Stimulated activated CD4-positive, alpha-beta T cell treated with anti-CD3 and anti-CD28 coated beads, Interleukin-2, amount 100 ng/mL, for 4 hours (primary cell): ENCODE measurements at places on chromosomes 11 and 22.

- no peak for DNase-seq
These were observed 50.3 kb downstream of the ARRB1 start for GRCh38 chr11:75301131-75301530.

- DNase-seq = no peak
These were observed 104.4 kb downstream of the FANCF start for GRCh38 chr11:22521226-22521625.

- no peak for DNase-seq
These were observed 55.7 kb downstream of the RTL6 start for GRCh38 chr22:44442186-44442815.

DNA sequence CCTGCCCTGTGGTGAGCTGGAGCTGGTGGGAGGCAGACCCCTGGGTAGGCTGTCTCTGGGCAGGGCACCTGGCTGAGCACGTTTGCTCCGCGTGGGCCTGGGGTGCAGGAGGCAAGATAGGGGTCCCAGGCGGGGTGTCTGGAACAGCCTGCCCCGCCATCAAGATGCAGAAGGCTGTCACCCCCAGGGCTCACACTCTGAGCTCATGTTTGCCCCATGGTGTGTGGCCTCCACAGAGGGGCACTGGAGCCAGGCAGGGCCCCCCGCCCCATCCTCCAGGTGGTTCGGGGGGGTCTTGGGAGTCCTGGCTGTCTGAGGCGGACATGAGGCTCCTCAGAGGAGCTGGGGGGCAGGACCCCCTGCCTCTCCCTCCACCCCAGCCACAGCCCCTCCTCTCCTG, 28.9 kb upstream of the CARS1 start:
- DNase-seq = no peak

DNA sequence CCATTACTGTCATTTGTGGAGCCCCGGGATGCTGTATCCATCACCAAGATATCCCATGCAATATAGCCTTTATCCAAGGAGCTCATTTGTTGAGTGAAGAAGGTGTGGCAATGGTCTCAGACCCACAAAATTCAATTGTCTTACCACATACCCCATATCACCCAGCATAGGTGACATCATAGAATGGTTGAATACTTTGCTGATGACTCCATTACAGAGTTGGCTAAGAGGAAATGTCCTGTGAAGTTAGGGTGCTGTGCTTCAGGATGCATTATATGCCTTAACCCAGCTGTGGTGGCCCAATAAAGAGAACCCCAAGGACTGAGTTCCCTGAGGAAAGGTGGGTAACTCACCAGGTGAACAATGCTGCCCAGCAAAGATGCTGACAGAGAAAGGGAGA, 113.7 kb downstream of the EFCAB6 start:
- no peak for DNase-seq

GRCh38 chr22:16654882-16655281, 62.3 kb upstream of the CCT8L2 start:
- no peak for DNase-seq

DNA sequence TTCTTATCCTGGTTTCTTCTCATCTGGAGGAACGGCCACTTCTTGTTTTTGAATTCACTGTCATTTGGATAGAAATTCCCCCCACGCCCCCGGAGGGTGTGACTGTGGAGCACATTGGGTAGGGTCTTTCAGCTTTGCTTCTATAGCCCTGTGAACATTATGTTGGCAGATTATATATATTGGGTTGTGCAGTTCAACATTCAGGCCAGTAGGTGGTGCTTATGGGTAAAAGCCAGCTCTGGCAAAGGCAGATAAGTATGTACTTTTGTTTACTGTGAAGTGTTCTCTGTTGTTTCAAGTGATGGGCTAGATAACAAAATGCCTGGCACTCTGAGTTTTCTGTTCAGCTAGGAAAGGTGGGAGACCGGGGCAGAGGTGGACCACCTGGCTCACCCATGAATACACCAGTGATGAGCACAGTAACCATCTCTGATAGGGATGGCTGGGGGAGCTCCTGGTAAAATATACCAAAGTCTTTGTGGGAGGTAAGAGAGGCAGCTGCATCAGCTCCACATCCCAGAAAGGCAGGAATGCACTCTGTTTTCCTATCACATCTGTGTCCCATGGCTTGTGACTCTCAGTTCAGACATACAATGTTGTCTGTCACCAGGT, 1348.2 kb upstream of the RAG2 start:
- no peak for DNase-seq

DNA sequence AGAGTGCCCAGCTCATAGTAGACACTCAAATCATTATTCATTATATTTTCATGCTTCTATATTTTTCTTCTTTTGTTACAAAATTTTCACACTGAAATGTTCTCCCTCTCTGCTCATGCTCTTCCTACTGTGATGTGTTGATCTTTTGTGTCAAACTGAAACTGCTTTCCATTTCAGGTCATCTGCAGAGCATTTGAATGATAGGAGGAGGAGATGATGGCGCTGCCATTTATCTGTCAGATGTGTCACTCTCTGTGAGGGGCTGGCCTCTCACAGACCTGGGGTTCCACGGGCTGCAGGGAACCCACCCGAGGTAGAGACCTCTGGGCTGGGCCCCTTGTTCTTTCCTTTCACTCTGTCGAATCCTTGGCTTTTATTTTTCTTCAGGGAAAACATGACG, 41.1 kb downstream of the OR10A6 start:
- no peak for DNase-seq

- DNase-seq = no peak
These were observed 1.6 kb downstream of the DEAF1 start for GRCh38 chr11:693415-693831.

DNA sequence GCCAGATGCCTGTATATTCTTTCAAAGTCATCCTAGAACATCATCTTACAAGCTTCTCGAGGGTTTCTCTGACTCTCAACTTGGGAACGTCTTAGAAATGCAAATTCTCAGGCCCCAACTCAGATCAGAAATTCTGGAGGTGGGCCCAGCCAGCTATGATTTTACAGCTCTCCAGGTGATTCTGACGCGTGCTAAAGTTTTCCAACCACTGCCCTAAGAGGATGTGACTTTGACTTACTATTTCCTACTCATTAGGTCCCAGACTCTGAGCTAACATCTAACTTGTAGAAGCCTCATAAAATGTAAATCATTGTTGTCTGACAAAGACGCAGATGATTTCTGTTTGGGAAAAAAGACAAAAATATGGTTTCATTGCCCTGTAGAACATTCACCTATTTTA, 61.1 kb downstream of the IRAG1 start:
- no peak for DNase-seq

DNA sequence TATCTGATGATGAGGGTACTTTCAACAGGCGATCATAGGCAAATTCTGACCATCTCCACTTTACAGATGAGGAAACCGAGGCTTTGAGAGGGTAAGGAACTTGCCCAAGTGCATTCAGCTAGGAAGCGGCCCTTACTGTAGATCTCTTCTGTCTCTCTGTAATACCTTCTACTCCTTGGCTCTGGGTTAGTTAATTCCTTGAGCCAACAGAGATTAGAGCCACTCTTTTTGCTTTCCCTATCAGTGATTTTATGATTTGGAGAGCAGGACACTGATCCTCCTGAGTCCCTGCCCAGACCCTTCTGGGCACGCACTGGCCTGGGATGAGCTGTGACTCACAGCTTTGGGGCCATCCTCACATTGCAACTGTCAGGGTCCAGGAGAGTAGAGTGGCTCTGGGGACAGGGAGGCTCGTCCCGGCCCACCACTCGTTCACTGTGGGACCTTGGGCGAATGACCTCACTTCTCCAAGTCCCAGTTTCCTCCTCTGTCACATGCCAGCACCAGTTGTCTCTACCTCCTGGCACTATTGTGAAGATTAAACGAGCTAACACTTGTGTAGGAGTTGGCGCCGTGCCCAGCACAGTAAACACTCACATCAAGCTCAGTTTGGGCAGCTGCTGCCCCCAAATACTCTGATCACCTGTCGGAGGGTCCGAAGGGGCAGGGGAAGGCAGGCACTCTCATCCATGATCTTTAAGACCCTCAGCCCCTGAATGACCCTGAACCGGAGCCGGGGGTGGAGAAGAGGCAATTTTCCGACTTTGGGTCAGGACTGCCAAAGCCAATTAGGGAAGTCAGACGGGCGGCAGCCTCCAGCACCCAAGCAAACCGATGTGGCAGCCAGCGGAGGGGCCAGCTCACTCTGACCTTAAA, 235.0 kb downstream of the MIAT start:
- no peak for DNase-seq

DNA sequence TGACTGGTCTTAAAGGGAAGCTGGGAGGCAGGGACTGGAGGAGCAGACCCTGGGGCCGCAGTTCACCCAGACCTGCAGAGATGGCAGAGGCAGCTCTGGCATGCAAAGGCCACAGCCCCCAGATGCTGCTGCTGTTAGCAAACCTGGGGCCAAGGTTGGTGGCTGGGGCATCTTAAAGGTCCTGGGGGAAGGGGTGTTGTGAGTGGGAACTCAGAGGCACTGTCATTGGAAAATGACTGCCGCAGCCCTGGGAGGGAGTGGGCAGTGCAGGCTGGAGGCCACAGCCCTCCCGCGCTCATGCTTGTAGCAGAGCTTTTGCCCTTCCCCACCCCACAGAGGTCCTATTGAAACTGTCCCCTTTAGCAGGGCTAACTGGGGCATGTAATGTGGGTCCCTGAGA, 111.8 kb downstream of the CTTN start:
- DNase-seq = no peak

DNA sequence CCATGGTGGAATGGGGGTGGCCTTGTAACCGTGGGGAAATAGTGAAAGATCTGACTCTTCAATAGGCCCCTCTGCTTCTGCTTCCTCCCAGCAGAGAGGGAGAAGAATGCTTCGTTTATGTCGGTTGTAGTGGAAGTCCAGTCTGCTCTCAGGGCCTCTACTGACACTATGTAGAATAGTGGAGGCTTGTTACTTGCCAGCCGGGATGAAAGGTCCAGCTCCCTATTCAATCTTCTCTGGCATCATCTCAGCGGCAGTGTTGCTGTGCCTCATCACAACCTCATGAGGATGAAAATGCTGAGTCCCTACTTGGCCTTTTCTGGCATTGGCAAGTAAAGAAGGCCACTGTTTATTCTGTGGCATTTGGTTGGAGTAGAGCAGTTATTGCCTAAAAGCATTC, 820.9 kb upstream of the TENM4 start:
- no peak for DNase-seq

GRCh38 chr11:71209181-71209580, 43.2 kb downstream of the SHANK2 start:
- no peak for DNase-seq

GRCh38 chr11:113554526-113554925, 79.3 kb upstream of the DRD2 start:
- no peak for DNase-seq

- no peak for DNase-seq
These were observed 9.0 kb upstream of the RAG1 start for GRCh38 chr11:36558571-36559413.

DNA sequence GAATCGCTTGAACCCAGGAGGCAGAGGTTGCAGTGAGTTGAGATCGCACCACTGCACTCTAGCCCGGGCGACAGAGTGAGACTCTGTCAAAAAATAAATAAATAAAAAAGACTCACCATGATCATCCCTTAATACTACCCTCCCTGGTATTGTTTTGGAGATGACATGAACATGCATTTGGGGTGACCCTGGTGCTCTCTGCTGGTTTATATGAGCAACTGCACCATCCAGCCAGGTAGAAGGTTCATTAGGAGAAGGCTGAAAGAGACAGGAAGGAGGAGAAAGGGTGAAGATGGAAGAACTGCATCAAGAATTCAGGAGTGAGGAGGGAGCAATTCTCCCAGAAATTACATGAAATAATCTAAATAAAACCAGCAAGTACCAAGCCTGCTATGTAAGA, 37.8 kb downstream of the SLC5A1 start:
- DNase-seq = no peak

DNA sequence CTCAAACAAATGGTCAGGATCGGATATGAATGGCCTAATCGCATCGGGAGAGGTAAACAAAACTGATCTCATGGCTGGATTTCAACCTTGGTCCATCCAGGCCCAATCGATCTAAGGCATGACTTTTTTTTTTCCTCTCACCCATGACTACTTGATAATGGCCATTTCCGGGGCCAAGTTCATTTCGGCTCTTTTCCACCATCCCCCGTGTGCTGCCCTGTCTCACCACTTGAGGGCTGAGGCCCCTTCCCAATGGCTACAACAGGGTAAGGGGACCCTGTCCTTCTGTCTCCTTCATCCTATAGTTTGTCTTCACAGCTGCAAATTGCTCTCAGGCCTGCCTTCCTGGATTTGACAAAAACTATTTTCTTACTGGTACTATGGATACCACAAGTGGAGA, 26.7 kb downstream of the GRAP2 start:
- DNase-seq = no peak

- no peak for DNase-seq
These were observed 43.9 kb downstream of the PDE2A start for GRCh38 chr11:72630104-72630852.

DNA sequence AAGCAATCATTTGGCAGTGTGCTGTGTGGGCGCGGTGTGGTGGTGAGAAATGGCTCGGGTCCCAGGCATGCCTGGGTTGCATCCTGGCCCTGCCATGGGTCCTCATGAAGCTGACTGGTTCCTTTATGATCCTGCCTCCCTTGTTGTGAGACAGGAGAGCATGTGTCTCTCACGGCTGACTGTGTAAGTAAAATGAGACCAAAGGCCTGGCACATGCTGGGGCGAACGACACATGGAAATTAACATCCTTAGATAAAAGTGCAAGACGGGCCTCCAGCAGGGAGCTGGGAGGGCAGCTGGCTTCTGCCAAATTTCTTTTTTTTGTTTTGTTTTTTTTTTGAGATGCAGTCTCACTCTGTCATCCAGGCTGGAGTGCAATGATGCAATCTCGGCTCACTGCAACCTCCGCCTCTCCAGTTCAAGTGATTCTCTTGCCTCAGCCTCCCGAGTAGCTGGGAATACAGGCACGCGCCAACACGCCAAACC, 9.4 kb upstream of the FBLN1 start:
- no peak for DNase-seq
